NCI-H524 treated with DMSO at 0.1 percent for 48 hours (cell line): ENCODE measurements at places on chromosomes 3 and 15.

GRCh38 chr15:76391309-76391708 is 54.7 kb downstream of the ISL2 start:
- no peak for DNase-seq

GRCh38 chr15:42665827-42666226 is 71.1 kb downstream of the CDAN1 start:
- DNase-seq: no peak

DNA sequence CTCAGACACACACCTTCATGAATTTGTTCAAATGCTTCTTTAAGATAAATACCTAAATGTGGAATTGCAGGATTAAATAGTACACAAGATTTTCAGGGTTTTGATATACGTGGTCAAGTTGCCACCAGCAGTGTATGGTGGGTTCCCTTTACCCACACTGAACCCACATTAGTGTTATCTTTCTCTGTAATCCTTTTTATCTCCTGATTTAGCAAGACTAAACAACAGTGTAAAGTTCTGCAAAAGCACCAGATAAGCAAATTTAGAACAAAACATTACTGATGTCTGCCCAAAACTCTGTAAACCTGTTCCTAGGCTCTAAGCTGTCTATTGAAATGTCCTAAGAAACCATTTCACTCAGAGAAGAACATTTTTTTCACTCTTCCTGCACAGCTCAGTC is 352.9 kb downstream of the FHIT start:
- DNase-seq: no peak

DNA sequence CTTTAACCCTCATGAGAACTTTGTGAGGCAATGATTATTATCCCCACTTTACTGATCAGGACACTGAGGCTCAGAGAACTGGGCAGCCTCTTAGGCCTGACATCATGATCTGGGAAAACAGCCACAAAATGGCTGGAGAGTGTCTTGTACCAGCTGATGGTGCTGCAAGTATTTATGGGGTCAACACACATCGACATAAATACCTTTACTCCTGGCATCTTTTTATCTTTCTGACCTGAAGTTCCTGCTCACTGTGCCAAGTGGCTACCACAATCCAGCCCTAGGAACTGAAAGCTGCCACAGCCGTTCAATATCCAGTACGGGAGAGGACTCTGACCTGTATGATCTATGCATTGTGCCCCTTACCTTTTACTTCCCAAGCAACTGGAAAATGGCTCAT is 29.2 kb upstream of the MUC13 start:
- DNase-seq: no peak

- DNase-seq: no peak
Observed at GRCh38 chr3:54863366-54863765, 64.5 kb downstream of the LRTM1 start.

GRCh38 chr3:170765419-170766078 is 104.4 kb downstream of the RPL22L1 start:
- no peak for DNase-seq

DNA sequence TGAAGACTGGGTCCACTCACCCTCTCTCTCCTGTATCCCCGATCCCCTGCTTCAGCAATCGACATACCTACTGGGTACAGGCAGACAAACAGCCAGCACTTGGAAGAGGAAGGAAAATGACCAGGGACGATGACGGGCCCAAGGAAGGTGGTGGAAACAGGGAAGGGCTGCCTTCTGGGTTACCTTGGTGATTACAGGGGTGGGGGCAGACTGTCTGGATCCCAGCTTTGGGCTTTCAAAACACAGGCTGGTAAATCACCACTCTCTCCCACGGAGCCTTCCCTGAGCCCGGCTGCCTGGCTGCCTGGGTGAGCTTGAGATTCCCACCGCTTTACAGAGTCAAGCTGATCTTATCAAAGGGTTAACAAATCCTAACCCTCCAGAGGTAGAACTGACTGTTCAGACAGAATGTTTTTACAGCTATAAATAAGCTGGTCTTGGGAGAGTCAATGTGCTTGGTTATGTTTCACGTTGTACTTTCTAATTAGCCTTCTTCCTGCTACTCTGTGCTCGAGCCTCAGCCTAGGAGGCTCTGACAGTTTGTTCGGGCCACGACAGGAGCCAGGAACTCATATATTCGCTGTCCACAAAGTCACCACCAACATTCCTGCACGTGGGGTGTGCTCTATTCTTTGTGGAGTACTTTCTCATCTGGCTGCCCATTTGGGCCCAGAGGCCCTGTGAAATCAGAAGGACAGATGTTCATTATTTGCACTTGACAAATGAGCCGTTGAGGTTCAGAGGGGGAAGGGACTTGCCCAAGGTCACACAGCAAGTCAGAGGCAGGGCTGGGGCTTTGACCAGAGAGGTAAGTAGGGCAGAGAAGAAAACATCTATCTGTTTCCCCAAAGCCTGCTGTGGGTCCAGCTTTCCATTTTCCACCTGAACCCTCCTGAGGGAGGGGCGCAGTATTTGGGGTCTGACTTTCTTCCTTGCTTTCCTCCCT is 63.5 kb downstream of the FEM1B start:
- no peak for DNase-seq

- no peak for DNase-seq
Observed at GRCh38 chr3:163939926-163940325, 1138.4 kb downstream of the SI start.

DNA sequence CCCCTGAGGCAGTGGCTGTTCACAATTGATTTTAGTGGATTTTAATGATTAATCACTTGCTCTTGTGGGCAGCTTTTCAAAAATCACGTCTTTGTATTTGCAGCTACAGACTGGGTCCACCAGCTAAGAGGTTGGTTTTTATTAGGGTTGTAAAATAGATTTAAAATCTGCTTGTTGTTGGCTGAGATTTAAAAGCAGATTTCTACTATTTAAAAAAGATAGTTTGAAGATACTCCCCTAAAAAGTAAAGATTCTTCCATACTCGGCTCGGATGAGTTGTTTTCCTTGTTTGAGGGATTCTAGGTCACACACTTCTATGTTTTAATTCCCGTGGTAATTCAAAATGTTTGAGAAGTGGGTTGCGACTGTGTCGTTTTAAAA is 1.7 kb downstream of the KLHL24 start:
- DNase-seq: no peak
